ENCODE measurements at places on chromosomes 1 and 21.

DNA sequence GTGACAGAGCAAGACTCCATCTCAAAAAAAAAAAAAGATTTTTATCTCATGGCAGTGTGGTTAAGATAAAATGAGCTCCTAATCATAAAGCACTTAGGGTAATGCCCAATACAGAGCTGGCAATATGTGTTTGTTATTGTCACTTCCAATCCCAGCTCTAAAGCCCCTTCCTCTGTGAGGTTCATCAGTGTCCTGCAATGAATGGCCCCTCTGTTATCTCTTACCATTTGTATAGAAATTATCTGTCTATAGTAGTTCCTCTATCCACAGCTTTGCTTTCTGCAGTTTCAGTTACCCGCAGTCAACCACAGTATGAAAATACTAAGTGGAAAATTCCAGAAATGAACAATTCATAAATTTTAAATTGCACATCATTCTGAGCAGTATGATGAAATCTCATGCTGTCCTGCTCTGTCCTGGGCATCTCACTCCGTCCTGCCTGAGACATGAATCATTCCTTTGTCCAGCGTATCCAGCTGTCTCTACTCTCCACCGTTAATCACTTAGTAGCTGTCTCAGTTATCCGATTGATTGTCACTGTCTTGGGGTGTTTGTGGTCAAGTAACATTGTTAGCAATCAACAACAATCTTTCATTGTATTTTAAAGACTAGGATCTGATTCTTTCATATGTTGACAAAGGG, 50.2 kb upstream of the DNAH14 start:
- DNase-seq: no peak

DNA sequence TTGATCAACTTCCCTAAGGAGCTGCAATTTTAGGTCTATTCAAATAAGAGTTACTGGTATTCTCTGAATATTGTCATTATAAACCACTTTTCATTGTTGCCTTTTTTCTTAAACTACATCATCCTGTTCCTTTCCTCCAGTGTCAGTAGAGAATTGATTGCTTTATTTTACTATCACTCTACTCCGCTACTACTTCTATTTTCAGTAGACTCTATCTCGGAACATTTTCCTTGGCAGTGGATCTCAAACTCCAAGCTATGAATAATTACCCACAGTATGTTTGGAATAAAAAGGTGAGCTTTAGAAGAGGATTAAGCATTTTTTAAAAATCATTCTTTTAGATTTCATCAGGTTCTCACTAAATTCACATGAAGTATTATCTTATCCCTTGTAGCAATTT, 224.9 kb downstream of the GREM2 start:
- no peak for DNase-seq

- no peak for DNase-seq
These were observed 13.9 kb downstream of the URB1 start for GRCh38 chr21:32378956-32379355.

- DNase-seq: no peak
These were observed 36.4 kb downstream of the RXRG start for GRCh38 chr1:165408518-165408917.

DNA sequence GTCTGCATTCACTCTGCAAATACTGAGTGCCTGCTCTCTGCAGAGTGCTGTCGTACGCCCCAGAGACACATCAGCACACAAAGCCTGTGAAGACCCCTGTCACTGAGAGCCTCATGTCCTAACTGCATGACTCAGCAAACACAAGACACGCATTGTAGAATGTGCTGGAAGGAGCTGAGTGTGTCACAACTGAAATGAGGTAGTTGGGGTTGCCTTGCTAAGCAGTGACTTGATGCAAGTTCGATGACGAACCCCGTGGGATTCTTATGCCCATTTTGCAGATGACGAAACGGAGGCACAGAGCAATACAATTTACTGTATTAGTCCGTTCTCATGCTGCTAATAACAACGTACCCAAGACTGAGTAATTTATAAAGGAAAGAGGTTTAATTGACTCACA, 65.1 kb downstream of the RIPK4 start:
- no peak for DNase-seq

- DNase-seq: no peak
These were observed 31.4 kb downstream of the AK2 start for GRCh38 chr1:33005117-33005837.

GRCh38 chr1:15943328-15943991, 32.4 kb downstream of the ZBTB17 start:
- no peak for DNase-seq

- DNase-seq: no peak
These were observed 8.3 kb downstream of the TEX38 start for GRCh38 chr1:46679789-46680573.

GRCh38 chr1:237811633-237812032, 79.1 kb downstream of the ZP4 start:
- no peak for DNase-seq

GRCh38 chr1:156504438-156504813, 3.9 kb upstream of the MEF2D start:
- DNase-seq: no peak

- DNase-seq: peak; percentile 31
These were observed 31.5 kb upstream of the LRP8 start for GRCh38 chr1:53359225-53359933.

DNA sequence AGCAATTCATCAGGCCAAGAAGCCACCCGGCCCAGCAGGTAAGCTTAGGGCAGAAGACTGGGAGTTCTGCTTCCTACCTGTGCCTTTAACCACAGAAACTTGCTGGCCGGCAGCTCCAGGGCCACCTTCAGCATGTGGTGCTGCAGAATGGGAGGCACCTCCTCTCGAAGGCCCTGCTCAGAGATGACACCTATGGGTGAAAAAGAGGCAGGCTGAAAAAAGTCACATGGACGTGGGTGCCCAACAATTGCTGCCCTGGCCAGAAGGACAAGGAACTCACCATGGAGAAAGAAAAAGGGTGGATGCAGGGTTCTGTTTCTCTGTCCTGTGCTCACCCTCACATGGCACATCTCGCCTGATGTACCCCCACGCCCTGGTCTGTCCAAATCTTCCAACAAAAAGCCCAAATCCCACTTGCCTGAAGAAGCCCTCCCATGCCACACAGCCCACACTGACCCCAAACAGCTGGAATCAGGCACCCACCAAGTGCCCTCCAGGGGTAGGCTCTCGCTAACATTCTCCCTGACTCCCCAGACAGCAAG, 33.0 kb downstream of the URB1 start:
- no peak for DNase-seq

DNA sequence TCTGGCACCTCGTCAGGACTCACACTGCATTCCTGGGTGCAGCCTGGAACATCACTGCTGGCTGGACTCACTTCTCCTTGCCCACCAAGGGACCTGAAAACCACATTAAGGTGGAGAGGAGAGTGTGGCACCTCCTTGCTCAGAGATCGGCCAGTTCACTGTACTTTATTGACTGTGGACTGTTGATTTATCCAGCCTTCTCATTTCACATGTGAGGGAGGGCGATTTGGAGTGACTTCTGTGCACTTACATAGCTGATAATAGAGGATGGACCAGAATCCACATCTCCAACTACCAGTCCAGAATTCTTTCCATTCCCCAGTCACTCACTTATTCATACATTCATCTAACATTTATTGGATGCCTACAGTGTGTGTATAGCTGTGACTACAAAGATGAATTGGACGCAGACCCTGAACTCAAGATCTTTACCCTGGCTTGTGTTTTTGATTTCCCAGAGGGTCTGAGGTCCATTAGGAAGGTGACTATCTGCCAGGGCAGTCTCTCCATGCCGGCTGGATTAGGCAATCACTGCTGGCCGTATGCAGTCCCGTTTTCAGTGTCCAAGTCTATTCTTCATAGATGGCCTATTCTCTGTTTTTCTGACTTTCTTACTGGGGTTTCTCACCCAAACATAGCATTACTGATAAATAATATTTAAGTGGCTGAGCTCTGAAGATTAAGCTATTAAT, 233.5 kb upstream of the SGIP1 start:
- DNase-seq: peak; percentile 49

DNA sequence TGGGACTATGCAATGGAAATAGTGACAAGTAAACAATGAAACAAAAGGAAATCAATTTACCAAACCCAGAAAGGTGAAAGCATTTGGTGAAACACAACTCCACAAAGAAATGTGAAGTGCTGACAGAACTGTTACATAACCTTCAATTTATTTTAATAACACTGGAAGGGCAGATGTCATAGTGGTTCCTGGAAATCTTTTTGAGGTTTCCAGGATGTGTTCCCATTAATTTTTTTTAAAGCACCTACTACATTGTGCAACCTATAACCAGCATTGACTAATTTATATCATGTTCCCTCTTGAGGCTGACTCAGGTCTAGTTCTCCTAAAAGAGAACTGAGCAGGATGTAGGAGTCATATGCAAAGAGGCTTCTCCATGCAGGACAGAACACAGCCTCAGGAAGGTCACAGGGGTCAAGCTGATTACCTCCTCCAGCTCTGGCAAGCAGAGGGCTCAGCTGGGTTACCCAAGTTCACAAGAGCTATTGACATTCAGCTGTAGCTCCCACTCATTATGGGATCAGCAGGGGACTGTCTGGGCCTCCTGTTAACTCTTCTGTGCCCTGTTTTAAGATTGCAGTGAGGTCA, 157.1 kb upstream of the NRIP1 start:
- no peak for DNase-seq

GRCh38 chr1:207888652-207889051, 22.3 kb downstream of the CD34 start:
- DNase-seq: peak; percentile 65

- DNase-seq: no peak
These were observed 241.4 kb upstream of the JUN start for GRCh38 chr1:59025201-59025600.

- no peak for DNase-seq
These were observed 133.4 kb downstream of the SYT2 start for GRCh38 chr1:202576816-202577215.

DNA sequence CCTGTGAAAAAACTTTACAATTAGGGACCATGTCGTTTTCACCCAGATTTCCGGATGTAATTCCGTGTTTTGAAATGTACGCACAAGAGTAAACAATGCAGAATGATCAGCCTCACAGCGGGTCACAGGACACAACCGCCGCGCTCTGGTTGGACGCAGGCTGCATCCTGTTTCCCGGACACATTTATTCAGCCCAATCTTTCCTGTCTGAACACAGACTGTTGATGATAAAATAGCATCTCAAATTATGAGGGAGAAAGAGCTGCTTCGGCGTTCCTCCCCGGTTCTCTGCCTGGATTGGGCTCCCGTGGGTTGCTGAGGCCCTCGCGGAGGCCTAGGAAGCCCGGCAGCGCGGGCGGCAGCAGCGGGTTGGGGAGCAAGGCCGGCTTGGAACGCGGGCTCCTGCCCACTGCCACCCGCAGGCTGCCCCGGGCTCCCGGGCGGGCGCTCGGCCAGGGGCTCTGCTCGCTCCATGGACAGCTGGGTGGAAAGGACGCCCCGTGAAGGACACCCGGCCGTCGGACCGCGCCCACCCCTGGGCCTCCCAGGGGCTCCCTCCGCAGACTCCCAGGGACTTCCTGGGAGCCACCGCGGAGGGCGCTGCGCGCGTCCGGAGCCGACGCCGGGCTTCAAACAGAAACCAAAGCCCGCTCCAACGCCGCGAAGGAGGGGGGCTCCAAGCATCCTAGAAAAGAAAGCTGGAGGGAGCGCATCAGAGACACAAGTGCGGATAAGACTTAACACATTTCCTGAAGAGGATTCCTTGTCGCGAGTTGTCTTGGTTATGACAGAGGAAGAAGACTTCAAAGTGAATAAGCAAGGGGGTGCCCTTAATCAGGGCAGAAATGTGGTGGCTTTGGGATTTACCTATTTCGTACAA, 122.3 kb downstream of the ESRRG start:
- DNase-seq: peak; percentile 67

DNA sequence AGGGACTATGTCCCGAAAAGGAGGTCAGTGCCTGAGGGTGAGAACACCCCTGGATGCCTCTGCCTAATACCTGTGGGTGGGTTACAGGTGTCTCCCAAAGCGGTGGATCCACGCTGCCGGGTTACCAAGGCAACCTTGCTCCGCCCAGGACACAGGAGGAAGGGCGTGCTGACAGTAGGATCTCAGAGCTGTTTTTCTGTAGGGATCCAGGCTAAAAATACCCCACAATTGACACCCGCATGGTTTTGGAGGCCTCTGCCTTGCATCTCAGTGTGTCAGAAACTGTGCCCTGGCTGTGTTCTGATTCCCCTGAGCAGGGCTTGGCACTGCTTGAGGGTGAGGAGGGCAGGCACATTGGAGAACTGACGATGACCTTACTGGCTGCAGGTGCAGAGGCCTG, 118.0 kb downstream of the IER5 start:
- DNase-seq: no peak

- DNase-seq: no peak
These were observed 124.9 kb upstream of the IFFO2 start for GRCh38 chr1:19081218-19081893.

GRCh38 chr1:10767282-10767681, 29.2 kb downstream of the CASZ1 start:
- no peak for DNase-seq

- no peak for DNase-seq
These were observed 1.6 kb upstream of the HAX1 start for GRCh38 chr1:154270833-154271232.

GRCh38 chr1:166858726-166859419, 17.2 kb downstream of the TADA1 start:
- no peak for DNase-seq

- DNase-seq: no peak
These were observed 7.5 kb downstream of the XKR8 start for GRCh38 chr1:27967106-27967883.

DNA sequence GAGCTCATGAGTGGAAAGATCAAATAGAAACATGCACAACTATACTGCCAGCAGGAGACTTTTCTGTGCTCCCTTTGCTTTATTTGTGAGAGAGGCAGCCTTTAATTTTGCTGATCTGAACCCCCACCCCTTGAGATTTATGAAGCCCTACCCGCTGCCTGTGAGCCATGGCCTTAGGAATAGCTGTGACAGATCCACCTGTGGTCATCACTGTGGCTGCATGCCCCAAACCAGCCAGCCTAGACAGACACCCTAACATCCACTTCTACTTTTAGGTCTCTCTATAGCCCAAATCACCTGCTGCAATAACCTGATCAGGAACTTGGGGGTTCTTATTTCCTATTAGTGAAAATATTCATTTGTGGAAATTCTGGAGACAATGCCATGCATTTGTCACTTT, 196.2 kb downstream of the C1orf94 start:
- DNase-seq: no peak

DNA sequence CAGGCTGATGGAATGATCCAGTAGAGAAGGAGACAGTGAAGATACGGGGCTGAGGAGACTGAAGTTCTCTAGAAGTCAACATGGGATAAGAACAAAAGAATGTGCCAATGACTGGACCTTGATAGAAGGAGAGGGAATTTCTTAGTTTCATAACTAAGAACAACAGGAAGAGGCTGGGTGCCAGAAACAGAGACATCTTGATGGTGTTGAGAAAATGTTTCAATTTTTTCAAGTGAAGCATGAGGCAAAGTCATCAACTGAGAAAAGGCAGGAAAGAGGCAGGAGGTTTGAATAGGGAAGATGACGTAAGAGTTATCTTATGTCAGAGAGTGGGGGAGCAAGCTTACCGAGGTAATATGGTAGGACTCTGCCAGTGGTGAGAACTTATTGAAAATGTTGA, 80.1 kb downstream of the SPAG17 start:
- DNase-seq: no peak

GRCh38 chr1:28194326-28195035, 18.0 kb upstream of the PTAFR start:
- no peak for DNase-seq
